GM03348 (cell line): ENCODE measurements at places on chromosomes 7 and 10.

- no peak for DNase-seq
Measured at GRCh38 chr10:97075421-97075820, 110.3 kb downstream of the SLIT1 start.

GRCh38 chr10:8817299-8817698 is 762.8 kb downstream of the GATA3 start:
- DNase-seq, result no peak

GRCh38 chr7:39946693-39947092 is 3.4 kb upstream of the CDK13 start:
- DNase-seq, result no peak

DNA sequence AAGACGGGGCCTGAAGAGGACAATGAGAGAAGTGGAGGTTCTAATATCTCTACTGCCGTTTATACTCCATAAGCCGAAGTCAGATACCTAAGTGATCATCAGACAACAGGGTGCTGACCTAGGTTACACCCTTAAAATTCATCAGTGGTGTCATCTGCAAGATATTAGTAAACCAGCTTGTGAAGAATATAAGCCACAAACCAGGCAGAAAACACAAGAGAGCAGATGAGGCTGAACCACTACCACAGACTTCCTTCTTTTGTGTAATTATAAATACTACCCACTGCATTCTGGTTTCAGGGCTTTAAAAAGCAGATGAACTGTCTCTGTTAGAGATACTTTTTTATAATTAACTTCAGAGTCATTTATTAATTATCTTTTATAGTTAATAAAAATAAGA is 69.0 kb upstream of the LRRC17 start:
- DNase-seq, result no peak

DNA sequence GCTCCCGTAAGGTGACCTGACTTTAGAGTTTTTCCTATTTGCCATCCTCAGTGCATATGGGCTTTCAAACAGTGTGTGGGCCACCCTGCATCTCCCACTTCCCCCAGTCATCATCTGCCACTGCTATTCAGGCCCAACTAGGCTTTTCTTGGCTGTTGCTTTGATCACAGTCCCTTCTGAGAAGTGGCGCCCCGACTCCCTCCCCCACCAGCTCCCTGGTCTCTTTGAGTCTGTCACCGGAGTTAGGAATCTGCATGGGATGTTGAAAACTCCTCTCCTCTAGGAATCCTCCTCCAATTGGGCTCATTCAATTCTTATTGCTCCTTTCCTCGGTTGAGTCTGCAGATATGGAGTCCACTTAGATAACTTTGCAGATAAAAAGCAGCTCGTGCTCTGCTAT is 32.1 kb downstream of the HIF1AN start:
- no peak for DNase-seq

GRCh38 chr10:131227163-131227740 is 84.3 kb downstream of the TCERG1L start:
- no peak for DNase-seq

DNA sequence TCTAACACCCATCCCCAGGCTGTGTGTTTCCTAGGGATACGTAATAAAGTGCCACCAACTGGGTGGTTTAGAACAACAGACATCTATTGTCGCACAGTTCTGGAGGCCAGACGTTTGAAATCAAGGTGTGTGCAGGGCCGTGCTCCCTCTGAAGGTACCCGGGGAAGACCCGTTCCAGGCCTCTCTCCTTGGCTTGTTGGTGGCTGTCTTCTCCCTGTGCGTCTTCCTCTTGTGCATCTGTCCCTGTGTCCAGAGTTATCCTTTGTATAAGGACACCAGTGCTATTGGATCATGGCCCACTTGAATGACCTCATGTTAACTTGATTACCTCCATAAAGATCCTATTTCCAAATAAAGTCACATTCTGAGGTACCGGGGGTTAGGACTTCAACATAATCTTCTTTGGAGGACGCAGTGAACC is 15.6 kb downstream of the GRK5 start:
- no peak for DNase-seq

DNA sequence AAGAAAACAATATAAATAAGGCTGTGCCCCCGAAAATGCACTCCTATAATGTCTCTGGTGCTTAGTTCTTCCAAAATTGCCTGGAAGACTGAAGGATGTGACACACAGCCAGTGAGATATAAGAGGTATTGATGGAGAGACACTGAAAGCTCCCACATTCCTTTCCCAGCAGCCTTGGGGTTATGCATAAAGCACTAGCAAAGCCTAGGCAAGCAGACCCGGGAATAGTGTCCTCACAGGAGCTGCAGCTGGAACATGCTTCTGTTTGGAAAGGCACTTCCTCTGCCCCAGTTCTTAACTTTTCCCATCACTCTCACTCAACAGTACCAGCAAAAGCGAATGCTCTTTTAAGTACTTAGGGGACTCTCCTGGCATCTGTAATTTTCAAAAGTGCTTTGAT is 178.0 kb downstream of the AMPH start:
- peak; percentile 7 for DNase-seq

- DNase-seq, result no peak
Measured at GRCh38 chr7:51786284-51786683, 469.7 kb upstream of the COBL start.

GRCh38 chr7:148242294-148242821 is 348.2 kb upstream of the C7orf33 start:
- DNase-seq, result peak; percentile 73

GRCh38 chr10:64859911-64860310 is 1338.7 kb downstream of the REEP3 start:
- DNase-seq, result no peak

DNA sequence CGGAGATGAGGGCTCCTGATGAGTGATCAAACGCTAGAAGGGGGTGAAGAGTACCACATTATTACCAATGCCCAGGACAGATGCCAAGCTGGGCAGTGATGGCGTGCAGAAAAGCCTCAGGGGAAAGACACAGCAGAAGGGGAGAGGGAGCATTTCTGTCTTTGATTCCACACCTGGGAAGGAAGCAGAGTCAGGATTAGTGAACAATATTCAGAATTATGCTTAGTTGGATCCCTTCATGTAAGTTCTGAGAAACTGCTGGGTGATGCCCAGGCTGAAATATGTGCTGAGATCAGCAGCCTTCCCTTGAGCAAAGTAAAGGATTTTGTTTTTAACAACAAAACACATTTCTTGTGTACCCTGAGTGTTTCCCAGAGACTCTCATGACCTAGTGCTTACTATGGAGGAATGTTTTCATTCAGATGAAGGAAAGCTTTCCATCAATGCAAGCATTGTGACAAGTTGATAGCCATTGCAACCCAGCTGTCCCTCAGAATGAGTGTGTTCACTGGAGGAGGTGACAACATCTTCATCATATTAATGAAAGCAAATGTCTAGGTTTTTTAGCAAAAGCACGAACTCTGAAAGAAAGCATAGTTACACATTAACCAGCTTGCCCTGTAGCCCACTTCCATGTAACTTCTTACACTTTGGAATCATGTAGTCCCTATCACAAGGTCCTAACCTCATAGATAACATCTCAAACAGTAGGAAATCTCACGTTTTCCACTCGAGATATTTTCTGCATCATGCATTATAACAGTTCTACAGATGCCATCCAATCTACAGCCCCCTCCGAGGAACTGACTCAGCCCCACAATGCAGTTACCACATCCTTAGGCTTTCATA is 23.8 kb upstream of the AKR1C1 start:
- peak; percentile 19 for DNase-seq

- no peak for DNase-seq
Measured at GRCh38 chr10:106991091-106991490, 173.4 kb downstream of the SORCS1 start.

GRCh38 chr7:111409714-111410422 is 152.4 kb downstream of the IMMP2L start:
- peak; percentile 55 for DNase-seq

- no peak for DNase-seq
Measured at GRCh38 chr10:14416308-14416700, 85.6 kb upstream of the FRMD4A start.

DNA sequence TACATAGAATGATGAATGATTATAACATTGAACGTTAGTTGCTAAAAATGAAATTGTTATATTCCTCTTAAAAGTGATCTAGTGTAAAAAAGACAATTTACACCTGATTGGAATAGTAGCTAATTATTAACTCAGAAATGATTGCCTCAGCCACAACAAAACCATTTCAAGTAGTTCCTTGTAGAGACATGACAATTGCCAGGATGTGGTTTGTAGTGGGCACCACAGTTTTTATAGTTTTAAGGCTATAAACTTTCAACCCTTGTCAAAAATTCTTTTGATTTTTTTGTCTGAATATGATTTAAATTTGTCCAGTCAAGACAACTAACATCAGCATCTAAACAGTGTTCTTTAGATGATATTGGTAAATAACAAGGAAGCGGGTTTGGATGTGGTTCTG is 145.2 kb downstream of the SUGCT start:
- no peak for DNase-seq

GRCh38 chr7:27933671-27934565 is 194.0 kb downstream of the TAX1BP1 start:
- peak; percentile 69 for DNase-seq

- no peak for DNase-seq
Measured at GRCh38 chr7:117250245-117250644, 72.6 kb downstream of the WNT2 start.

DNA sequence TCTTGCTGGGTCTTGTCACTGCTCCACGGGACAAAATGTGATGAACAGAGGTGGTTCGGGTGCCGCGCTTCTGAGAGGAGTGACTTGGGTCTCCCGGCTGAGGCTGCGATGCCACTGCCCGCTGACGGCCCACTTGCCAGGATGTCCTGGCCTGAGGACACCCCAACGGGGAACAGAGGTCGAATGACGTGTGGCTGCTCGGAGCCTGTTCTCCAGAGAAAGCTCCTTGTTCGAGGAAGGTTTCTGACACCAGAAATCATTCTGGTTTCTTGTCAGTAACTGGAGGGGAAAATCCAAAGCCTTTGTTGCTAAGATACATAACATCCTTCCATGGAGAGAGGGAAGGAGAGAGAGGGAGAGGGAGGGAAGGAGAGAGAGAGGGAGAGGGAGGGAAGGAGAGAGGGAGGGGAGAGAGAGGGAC is 236.4 kb downstream of the WDR37 start:
- DNase-seq, result no peak

- DNase-seq, result no peak
Measured at GRCh38 chr7:105216786-105217185, 171.9 kb downstream of the SRPK2 start.

GRCh38 chr10:29748109-29748650 is 113.4 kb upstream of the SVIL start:
- no peak for DNase-seq

DNA sequence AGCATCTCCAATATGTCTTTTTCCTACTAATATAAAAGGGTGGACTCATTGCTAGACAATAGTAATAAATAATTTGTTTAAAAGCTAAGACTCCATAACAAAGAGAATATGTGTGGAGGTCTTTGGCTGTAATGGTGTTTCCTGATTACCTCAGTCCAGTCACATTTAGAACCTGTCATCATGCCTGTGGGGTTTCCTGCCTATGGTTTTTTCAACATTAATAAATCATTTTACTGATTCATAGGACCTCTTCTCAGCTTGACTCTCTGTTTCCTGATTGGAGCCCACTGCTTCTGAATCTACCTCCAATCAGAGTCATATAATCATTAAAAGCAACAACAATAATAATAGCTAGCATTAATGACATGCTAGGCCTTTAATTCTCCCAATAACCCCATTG is 52.4 kb upstream of the GNAI1 start:
- no peak for DNase-seq

- no peak for DNase-seq
Measured at GRCh38 chr10:75600833-75601232, 169.4 kb downstream of the LRMDA start.

DNA sequence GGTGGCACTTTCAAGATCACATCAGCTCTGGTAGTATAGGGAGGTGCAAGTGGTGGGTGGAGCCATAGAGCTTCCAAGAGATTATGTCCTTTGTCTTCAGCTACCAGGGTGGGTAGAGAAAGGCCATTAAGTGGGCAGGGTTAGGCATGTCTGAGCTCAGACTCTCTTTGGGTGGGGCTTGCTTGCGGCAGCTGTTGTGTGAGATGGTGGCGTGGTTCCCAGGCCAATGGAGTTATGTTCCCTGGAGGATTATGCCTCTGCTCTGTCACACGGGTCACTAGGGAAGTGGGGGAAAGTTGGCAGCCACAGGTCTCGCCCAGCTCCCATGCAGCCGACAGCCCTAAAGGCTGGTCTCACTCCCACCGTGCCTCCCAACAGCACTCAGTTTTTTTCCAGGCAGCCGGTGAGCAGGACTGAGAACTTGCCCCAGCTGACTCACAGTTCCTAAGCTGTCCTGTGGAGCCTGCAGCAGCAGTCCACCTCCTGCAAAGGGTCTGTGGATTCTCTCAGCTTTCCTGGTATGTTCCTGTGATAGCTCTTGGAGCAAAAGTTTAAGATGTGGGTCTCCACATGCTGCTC is 459.0 kb downstream of the SH2D4B start:
- DNase-seq, result no peak

DNA sequence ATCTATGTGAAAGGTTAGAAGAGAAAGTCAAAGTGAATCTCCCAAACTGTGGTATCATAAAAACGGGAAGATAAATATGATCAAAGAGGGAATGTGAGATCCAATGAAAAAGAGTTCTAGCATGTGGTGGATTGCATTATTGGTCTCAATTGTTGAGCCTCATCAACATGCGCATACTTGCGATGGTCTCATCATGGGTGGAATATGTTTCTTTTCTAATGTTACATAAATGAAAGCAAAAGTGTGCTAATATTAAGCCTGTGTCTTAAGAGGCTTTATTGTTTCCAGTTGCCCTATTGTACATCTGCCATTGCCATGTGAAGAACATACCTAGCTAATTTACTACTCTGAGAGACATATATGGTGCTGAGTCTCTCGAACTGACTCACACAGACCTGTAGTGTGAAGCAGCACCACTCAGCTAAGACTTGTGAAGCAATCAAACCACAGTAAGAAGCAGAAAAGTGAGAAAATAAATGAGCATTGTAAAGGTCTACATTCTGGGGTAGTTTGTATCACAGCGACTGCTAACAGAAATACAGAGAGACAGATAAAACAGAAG is 645.5 kb upstream of the PCDH15 start:
- no peak for DNase-seq

DNA sequence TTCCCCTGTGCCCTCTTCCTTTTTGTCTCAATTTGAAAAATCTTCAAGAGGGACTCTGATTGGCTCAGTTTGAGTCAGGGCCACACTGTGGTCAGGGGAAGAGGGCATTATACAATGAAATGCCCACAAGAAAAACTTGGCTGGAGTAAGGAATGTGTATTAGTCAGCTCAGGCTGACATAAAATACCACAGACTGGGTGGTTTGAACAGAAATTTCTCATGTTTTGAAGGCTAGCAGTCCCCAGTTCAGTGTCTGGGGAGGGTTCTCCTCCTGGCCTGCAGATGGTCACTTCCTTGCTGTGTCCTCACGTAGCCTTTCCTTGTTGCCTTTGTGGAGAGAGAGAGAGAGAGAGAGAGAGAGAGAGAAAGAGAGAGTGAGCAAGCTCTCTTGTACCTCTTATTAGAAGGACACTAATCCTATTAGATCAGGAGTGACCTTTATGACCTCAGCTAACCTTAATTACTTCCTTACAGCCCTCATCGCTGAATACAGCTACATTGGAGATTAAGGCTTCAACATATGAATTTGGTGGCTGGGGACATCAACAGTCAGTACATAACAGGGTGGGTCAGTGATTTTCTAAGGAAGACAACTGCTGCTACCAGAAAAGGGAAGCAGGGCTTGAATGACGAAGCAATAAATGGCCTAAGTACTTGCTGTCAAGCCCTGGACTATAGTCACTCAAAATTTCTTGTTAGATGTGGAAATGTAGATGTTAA is 25.8 kb upstream of the FAM13C start:
- peak; percentile 70 for DNase-seq
